NCI-H1105 treated with DMSO at 0.1 percent for 48 hours (cell line): ENCODE measurements at places on chromosomes 16 and 17.

DNA sequence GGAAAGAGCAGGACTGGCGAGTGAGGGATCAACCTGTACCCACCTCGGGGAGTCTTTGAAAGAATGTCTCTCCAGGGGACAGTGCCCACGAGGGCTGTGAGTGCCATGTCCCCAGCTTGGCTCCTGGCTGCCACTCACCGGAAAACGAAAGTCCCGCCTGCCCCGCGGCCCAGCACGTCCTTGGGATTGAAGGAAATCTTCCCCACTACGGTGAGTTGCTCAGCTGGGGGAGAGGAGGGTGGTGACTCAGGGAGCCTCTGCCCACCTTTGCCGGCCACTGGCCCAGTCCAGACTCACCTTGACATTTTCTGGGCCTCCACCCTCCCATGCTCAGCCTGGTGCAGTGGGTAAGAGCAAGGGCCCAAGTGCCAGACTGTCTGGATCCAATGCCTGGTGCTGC lies 17.1 kb downstream of the PLK1 start:
- DNase-seq, result no peak

DNA sequence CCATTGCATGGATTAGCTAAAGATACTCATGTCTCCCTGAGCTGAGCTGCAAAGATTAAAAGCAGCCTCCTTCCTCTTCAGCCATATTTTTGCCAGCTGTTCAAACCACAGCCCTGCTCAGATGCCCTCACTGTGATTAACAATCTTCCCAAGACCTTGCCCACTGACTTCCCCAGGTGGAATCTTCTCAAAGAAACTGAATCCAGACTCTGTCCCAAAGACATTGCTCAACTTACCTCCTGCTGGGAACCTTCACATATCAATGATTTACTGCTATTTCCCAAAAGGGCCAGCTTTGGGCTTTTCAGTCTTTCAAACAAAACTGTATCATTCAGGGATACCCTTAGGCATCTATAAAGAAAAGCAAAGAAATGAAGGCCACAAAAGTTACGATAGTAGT lies 9.2 kb downstream of the C17orf67 start:
- no peak for DNase-seq

GRCh38 chr16:87000001-87000400 lies 317.2 kb downstream of the C16orf95 start:
- DNase-seq, result no peak

DNA sequence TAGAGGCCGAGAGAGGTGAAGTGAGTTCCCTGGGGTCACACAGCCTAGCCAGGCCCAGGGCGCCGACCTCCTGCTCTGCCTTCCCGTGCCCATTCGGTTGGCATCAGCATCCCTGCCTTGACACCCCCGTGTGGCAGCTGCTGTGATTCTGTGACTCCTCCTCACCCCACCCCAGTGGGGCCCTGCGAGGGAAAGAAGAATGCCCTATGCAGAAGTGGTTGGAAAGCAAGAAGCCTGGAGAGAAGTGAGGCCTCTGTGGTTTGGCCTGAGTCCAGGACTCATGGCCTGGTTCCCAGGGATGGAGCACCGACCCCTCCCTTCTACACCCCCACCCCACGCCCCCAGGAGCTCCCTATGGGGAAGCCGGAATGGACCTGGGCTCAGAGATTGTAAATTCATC lies 296.2 kb downstream of the SEC14L1 start:
- peak; percentile 47 for DNase-seq

DNA sequence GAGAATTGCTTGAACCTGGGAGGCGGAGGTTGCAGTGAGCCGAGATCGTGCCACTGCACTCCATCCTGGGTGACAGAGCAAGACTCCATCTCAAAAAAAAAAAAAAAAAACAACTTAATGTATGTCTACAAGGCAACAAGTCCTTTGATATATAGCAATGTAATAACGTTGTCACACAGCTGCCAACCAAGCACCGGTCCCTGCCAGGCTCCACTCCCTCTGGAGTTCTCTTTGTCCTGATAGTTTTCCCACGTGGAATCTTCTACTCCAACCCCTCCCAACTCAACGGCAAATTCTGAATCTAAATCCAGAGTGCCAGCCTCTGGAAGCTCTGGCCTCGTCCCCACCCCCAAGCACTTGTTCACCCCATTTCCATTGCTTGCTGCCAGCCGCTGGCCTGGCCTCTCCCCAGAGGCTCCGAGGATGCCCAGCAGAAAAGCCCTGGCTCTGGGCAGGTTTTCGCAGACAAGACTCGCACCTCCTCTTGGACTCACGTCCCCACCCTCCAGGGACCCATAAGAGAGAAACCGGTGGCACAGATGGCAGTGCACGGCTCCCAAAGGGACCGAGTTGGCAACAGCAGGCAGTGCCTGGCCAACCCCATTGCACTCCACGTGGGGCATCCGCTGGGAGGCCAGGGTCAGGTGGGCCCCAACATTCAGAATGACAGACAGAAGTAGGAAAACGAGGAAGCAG lies 15.9 kb upstream of the CBX2 start:
- no peak for DNase-seq

GRCh38 chr17:33202021-33202420 lies 91.1 kb downstream of the ASIC2 start:
- DNase-seq, result no peak

DNA sequence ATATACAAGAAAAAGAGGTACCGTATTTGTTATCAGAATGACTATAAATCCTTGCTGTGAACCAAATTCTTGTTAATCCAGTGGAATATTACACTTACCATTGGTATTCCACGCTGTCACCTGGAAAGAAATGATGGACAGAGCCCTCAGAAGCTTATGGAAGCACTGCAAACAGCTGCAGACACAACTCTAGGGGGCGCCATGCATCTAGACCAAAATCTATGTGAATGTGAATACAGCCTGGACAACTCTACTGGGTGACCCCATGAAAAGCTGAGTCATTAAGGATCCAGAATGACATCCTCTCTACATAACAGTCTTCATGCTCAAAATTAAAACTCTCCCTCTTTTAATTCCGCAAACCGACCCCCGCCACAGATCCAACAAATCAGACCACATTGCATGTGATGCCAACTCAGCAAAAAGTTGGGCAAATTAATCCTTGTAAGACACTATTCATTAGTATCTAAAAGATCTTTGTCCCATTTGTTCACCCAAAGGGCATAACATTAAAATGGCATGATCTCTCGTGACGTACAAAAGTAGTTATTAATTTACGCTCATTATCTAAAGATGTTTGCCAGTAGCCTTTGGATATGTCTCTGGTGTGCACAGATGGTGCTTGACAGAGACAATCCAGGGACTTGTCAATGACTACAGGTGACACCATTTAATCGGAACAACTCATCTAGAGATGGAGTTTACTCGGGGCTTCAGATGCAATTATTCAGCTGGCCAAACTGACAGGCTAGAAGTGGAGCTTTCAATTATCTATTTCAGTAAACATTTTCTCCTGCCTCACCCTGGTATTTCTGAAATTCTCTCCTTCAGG lies 552.7 kb upstream of the PSMD7 start:
- no peak for DNase-seq

- no peak for DNase-seq
These were observed 36.8 kb downstream of the HS3ST3B1 start for GRCh38 chr17:14337596-14338079.

DNA sequence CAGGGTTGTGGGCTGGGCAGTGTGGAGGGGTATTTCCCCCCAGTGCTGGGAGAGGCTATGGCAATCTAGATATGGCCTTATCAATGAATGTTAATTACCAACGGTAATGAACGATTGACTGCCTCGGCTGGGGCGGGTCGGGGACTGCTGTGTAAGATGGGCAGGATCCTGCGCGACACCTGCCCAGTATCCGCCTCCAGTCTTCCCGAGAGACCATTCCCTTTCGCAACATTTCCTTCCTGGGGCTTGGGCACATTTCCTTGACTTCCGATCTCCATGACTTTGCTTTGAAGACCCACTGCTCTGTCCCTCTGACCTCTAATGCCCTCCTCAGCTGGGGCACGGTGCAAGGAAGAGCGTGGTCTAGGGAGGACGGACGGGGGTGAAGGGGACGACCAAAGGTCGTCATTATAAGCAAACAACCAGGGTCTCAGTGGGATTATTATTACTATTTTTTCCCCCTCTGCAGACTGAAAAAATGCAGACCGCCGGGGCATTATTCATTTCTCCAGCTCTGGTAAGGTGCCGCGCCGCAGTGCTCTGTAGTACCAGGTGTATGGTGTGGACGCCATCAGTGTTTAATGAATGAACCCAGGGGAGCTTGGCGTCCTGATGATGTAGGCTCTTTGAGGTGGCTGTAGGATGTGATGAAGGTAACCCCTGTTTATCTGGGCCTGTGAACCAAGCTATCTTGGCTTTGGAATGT lies 506 bp downstream of the ATP5MC1 start:
- DNase-seq, result no peak

DNA sequence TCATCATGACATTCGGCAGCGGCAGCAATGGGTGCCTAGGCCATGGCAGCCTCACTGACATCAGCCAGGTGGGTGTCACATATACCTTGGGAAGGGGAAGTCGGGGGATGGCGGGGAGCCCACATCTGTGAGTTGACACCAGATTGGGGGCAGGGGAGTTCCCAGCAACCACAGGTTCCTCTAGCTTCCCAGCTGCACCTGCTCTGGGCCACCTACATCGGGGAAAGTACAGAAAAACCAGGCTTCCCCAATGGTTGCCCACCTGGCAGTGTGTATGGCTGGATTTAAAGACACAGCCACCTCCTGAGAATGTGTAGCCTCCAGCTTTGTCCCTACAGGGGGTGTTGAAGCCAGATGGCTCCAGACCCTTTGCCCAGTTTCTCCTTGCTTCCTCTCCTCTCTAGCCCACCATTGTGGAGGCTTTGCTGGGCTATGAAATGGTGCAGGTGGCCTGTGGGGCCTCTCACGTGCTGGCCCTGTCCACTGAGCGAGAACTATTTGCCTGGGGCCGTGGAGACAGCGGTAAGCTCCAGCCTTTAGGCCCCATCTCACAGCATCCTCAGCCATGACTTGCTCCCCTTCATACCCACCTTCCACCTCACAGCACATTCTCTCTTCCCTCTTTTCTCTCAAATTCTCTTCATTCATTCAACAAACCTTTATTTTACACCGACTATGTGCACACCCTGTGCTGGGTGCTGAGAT lies 5.0 kb upstream of the TRAF4 start:
- no peak for DNase-seq

DNA sequence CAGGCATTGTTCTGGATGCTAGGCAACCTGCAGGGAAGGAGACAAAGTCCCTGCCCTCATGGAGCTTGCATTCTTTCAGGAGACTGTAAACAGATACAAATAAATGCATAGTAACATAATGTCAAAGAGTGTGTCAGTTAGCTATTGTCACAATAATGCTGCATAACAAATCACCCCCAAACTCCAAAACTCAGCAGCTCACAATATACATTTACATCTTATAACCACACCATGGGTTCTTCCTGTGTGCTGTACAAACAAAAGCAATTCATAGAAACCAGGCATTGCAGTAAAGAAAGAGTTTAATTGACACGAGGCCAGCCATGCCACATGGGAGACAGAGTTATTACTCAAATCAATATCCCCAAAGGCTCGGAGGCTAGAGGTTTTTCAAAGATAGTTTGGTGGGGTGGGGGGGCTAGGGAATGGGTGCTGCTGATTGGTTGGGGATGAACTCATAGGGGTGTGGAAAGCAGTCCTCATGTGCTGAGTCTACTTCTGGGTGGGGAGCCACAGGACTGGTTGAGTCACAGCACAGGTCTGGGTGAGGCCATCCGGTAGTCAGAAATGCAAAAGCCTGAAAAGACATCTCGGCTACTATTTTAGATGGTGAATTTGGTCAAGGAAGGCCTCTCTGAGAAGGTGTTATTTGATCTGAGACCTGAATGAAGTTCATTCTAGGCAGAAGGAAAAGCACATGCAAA lies 79.0 kb downstream of the GPRC5B start:
- no peak for DNase-seq

GRCh38 chr16:72142476-72142875 lies 29.5 kb downstream of the PMFBP1 start:
- DNase-seq, result no peak

DNA sequence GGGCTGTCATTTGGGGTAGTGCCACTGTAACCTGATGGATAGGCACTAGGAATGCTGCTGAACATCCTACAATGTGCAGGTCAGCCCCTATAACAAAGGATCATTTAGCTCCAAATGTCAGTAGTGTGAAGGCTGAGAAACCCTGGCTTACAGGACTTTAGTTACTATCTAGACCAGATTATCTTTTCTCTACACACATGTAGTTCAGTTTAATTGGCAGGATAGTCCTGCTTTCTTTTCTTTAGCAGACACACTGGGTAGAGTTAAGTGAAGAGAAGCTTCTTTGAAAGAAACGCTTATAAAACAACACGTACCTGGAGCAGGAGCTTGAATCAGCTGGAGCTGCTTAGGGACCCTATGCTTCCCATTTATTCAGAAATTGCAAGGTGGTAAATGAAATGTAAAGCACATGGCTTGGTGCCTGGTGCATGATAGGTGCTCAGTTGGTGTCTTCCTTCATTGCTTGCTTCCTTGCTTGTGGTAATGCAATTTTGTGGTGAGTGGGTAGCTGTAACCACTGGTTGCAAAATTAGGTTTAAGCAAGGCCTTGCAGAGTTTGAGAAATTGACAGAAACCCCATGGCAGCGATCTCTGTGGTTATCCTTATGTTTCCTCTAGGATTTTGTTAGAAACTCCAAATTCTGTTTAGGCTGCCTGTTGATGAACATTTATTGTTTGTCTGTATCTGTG lies 9.4 kb downstream of the METTL9 start:
- DNase-seq, result no peak
